AG09319 (cell line): ENCODE measurements at places on chromosomes 6 and 20.

DNA sequence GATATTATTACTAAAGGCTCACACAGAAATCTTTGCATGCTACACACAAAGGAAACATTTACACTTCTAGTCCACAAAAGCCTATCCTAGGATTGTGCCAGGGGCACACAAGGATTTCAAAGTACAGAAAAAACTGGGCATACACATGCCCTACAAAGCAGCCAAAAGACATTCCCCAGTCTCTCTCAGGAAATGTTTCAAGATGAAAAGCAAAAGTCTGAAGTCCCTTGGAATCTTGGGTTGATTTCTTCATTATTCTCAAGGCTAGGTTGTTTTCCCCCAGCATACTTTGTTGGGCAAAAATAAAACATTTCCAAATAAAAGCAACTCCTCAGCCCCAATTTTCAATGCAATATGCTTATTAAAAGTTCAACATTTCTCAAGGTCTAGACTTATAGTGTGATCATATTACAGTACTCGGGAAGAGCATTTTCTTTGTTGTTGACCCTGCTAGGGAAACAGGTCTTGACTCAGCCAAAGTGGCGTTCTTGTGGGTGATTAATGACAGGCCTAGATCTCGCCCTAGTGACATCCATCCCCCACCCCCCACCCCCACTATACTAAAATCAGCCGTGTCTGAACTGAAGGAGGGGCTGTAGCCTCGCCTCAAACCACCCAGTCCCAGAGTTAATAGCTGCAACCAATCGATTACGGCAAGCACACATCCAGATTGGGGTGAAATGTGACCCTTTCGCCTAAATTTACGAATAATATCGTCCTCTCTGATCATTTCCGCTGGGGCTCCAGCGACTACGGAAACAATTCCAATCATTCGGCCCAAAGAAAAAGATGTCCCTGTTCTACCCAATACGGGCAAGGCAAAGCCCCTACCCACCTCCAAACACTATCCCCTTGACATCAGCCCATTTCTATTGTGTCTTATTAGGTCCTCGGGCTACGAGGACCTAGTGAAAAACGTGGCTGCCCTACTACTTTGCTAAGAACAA lies 1.4 kb downstream of the AKIRIN2 start:
- peak; percentile 67 for DNase-seq

- no peak for DNase-seq
These were observed 48.5 kb upstream of the EDN1 start for GRCh38 chr6:12241493-12242175.

GRCh38 chr20:18712131-18712530 lies 101.5 kb upstream of the SCP2D1 start:
- DNase-seq, result no peak

- DNase-seq, result no peak
These were observed 48.2 kb upstream of the HIVEP1 start for GRCh38 chr6:11963756-11964500.

- DNase-seq, result no peak
These were observed 105.8 kb upstream of the DUSP22 start for GRCh38 chr6:186340-186965.

DNA sequence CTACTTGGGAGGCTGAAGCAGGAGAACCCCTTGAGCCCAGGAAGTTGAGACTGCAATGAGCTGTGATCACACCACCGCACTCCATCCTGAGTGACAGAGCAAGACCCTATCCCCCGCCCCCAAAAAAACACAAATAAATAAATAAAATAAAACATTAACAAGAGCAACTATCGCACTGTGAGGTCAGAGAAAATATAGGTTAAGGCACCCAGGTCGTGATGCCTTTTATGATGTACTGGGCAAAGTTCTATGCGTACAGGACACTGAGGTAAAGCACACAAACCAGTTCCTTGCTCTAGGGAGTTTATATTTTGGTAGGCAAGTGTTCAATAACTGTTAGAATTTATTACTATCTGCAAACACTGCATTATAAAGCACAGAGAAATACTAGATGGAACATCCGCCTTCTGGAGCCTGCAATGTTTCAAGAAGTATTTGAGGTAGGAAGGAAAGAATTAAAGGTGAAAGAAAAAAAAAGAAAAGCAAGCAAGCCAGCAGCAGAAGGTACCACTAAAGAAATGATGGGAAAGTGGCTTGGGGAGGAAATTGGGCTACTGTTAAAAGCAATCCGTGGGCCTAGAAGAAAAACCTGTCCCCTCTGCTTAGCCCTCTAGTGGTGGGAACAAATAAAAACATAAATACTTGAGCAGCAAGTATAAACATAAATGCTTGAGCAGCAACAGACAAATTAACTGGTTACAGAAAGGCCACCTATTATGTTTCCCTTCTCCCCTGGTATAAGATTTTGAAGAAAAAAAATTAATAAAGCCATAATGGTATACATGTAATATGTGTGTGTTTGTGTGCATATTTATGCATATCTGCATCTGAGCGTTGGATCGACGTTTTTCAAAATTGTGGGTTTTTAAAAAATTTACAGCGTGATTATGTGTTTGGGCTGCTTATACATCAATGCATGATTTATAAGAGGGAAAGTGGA lies 128.0 kb downstream of the PHACTR1 start:
- DNase-seq, result no peak

DNA sequence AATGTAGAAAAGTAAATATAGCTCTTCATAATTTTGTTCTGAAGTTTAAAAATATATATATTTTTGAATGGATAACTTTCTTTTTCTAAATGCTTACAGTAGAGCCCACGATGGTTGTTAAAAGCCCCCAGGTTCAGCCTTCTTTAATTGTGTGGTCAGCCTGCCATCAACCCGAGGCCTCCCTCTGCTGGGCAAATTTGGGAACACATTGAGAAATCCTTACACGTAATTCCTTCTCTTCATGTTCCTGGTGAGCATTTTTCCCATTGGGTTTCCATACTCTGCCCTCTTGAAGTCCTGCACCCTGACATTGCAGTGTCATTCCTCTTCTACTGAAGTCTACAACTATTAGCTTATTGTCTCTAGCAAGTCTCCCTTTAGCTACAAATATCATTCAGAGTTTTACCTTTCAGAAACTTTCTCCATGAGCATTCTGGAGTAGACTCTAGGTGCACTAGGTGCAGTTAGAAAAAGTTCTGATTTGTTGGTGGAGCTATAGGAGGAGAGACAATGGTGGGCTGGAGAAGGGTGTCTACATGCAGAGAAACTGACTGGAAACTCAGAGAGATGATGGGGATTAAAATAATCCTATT lies 40.6 kb downstream of the TRIM38 start:
- DNase-seq, result no peak

DNA sequence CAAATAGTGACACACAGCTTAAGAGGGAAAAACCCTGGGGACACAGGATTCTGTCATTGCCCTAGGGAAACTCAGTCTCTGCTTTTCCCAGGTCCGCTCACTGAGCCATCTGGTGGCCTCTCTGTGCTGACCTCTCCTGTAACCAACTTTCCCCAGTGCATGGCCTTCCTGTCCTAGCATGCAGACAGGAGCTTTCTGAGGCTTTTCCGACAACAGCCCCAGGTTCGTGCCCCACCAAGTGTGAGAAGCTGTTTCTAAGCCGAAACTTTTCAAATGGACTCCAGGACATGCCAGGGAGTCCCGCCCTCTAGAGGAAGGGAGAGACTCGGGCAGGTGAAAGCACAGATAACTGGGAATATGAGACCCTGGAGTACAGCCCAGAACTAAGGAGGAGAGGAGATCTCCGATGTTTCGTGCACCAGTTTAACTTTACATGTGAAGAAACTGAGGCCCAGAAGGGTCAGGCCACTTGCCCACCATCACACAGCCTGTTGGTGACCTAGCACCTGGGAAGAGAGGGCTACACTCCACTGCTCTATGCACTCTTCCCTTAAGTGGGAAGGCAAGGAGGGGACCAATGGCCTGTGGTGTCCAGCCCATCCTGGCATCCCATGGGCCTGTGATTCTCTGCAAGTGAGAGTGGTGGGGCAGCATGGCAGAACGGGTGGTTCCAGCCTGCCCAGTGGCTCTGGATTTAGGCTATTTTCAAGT lies 46.2 kb downstream of the RPP40 start:
- no peak for DNase-seq

DNA sequence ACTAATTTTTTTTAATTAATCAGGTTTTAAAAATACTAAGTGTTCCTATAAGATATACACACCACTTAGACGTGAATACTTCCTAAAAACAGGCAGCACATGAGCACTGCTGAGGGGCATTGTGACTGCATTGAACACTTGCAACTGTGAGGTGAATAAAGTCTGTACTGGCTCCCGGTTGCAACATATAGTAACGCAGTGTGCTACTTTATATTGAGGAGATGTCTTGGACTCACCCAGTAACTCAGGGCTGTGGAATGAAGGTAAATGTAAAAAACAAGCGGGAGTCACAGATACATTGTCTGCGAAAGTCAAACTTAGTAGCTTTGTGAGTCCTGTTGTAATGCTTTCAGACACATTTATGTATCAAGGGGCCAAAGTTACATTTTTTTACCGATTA lies 17.0 kb upstream of the HLA-A start:
- no peak for DNase-seq

DNA sequence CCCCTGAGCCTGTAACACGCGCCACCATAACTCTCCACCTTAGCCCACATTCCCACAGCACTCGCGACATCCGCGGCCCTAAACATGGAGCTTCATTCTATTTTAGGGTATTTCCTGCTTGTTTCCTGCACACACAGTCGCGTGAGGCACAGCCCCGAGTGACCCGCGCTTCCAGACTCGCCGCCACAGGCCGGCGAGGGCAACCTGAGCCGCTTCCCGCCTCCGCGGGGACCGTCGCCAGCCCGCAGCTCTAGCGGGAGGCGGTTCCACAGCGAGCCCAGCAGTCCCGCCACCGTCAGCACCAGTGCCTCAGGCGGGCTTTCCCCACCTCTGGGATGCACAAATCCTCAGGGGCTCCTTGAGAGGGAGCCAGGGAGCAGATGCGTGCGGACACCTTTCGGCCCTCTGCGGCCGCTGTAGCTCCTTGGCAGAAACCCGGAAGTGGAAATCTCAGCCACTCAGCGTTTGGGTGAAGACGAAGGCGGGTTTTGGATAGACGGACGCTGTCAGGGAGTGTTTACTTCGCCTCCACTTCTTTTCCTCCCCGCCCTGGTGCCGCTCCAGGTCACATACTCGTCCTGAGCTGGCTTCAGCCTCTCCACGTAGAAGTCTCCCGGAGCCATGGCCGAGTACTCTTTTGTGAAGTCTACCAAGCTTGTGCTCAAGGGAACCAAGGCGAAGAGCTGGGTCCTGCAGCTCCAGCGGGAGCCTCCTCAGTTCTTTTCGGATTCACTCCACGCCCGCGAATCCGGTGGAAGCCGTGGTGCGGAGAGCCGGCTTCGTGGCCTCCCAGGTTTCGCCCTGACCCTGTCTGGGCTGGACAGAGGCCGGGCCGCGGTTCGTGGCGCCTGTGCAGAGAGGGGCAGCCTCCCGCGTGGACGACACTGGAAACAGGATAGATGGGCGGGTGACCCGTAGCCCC lies 2177.4 kb upstream of the DEFB115 start:
- no peak for DNase-seq
